ENCODE measurements at places on chromosomes 4 and X.

DNA sequence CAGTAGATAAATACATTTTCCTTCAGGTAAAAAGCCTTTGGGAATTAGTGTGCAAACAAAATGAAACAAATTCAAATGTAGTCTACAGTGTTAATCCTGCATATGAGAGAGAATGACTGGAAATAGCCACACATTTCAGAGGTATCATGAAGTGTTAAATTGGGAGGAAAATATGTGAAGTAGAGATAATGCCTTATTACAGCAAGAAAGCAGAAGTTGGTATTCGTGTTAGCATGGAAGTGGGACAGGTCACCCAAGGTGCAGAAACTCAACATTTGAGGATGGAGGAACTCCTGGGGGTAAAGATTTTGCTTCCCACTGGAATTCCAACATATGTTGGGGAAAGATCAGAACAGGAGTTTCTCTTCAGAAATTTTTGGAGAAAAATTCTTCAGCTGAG lies 51.3 kb downstream of the EMCN start:
- DNase-seq = no peak

DNA sequence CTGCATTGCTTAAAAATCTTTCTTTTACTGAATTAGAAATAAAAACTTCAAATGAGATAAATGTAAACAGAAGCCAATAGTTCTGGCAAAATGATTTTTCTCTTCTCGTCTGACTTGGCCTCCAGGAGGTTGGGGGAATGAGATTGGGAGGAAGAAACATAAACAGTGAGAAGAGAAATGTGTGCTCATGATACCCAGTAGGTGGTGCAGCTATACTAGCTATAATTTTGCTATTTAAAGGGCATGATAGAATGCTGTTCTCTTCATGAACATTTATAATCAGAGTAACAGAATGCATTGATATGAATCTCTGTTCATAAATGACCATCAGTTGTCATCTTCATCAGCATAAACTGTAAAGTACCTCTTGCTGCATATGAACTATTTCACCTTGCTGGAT lies 85.5 kb downstream of the TACR3 start:
- DNase-seq = no peak

- DNase-seq = no peak
These were observed 13.5 kb upstream of the PRPS2 start for GRCh38 chrX:12777670-12778069.

DNA sequence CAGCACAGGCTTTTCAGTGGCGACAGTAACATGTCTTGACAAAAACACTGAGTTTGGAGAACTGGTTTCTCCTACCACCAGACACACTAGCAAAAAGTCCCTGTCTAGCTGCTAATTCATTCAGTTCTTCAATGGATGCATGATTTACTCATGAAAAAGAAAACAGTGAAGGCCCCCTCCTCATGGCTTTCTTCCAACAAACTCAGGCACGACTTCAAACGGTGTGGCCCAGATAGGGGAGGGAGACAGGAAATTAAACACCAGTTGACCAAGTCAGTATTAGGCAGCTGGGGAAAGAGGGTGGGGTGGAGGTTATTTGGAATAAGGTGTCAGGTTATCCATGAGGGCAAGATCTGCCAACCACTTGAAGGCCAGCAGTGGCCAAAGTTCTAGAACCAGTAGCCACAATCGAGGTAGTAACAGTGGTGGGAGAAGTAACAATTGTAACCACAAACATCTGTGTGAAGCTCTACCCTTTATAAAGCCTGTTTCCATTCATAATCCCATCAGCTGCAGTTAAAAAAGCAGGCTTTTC lies 60.2 kb downstream of the SEPSECS start:
- no peak for DNase-seq

- DNase-seq = no peak
These were observed 69.8 kb upstream of the LONRF3 start for GRCh38 chrX:118904664-118905063.

- no peak for DNase-seq
These were observed 4.5 kb downstream of the DTHD1 start for GRCh38 chr4:36285784-36286480.

- DNase-seq = no peak
These were observed 1.3 kb upstream of the NYX start for GRCh38 chrX:41445781-41446358.

DNA sequence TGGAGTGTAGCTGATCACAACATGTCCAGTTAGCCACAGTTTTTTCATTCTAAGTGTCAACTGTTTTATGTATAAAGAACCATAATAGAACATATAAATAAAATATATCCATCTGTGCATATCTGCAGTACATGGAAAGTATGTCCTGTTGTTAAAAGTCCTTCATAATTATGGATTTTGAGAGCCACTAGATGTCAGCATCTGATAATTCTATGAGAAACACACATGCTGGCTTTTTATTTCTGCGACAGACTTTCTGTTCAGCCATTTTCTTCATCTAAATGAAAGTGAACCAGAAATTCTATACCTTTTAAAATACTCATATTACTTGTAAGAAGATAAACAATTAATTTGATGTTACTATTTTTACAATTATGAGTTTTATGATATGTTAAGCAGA lies 251.5 kb downstream of the GPM6A start:
- no peak for DNase-seq

DNA sequence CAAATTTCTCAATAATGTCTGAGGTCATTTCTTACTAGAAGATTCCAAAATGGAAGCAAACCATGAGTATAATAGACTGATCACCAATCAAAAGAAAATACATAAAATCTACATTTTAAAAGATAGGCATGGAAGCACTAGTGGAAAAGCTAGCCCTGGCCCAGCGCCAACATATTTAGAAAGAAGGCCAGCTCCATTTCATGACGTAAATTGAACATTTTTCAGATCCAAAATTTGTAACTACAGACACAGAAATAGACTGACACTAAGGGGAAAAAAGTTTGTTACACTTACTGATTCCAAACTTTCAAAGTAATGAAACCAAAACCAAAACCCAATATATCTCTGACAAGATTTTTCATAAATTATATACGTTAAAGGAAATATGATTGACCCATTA lies 117.7 kb downstream of the ADAMTS3 start:
- DNase-seq = no peak

DNA sequence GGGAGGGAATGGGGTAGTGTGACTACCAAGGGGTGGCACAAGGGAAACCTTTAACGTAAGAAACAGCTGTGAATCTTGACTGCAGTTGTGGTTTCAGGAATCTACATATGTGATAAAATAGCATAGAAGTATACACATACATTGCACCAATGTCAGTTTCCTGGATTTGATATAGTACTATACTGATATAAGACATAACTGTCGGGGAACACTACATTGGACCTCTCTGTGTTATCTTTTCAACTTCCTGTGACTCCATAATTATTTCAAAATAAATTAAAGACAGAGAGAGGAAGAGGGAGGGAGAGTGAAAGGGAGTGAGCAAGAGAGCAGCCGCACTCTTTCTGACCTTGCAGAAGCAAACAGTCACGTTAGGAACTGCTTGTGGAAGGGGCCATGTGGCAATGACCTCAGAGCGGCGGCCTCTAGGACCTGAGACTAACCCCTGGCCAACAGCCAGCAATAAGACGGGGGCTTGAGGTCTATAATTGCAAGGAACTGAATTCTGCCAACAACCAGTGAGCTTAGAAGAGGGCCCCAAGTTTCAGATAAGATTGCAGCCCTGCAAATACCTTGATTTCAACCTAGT lies 47.4 kb downstream of the NALF2 start:
- no peak for DNase-seq

DNA sequence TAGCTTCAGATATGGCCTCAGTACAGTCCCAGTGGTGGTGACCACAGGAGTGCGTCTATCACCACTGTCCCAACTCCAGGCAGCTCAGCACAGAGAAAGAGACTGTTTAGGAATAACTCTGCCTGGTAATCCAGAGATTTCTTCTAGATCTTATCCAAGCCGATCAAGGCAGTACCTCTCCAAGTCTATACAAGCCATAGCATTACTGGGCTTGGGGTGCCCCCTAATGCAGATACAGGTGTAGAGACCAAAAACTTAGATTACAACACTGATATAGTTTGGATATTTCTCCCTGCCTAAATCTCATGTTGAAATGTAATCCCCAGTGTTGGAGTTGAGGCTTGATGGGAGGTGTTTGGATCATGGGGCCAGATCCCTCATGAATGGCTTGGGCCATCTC lies 100.9 kb downstream of the PTCHD1 start:
- no peak for DNase-seq

DNA sequence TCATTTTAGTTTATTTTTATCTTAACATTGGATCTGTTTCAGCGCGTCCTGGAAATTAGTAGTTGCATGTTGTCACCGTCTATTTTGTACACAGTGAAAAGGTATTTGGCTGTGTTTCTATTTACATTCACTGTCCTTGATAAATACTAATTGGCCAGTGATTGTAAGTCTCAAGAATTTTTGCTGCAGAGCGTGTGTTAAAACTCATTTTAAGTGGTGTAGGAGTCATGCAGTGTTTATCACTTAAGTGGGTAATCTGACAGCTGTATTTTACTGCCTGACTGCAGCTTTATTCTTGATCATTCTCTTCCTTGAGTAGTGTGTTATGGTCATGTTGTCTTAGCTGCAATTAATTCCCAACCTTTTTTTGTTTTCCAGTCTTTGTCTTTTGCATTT lies 9.8 kb downstream of the GUCY1A1 start:
- no peak for DNase-seq

DNA sequence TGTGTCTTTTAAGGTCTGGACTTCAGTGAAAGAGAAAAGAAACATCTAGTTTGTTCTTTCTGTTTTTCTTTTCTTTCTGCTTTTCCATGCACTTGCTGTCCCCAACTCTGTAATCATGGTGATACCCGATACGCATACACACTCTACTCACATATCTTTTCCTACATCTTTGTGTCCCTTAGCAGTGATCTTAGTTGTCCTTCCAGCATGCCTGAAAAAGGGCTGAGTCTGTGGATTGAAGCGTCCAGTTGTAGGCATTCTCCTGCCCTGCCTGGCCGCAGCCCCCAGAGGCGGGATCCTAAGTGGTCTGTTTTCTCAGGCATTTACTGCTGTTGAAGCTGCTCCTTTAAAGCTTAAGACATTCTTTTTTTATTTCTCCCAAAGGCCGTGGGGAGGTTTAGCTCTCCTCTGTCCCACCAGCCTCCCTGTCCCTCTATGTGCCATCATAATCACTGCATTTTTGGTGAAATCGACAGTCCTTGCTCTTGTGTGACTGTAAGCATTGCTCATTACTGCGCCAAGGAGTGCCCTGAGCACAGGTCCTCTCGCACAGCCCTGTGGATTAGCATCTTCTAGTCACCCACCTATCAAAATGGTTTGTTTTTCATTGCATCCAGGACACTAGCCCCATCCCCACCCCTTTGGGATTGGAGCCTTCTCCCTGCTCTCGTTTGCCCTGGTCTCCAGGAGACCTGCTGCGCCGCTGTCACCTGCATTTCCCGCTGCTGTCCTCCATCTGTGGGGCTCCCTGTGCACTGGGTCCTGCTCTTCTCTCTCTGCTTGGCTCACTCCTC lies 4.4 kb downstream of the RGS12 start:
- no peak for DNase-seq

DNA sequence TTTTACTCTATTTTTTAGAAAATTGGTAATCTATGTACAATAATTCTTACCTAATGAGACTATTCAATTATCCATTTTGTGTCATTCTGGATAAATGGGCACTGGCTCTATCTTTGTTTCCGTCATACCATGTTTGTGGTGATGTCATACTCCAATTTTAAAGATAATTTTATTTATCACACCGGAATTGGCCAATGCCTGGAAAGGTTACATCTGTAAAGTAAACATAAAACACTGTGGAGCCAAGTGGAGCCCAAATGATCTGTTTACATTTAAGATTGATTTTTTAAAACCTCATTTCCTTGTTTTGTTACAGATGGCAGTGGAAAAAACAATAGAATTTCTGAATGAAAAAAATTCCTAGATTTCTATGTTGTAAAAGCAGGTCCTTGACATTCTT lies 120.2 kb upstream of the GPRIN3 start:
- no peak for DNase-seq

DNA sequence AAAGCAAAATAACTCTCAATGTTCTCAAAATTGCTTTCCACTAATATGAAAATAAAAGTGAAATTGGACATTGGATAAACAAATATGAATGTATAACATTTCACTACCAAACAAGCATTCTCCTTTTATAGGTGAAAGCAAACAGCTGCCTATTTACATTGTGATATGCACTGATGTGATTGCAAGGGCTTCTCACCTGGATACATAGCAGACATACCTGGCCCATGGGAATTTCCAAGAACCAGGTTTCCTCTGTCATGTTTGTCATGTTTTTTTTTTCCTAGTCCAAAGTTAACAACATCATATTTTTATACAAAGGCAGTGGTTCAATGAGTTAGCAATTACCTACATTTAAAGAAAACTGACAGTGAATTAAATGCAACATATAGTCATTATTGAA lies 228.5 kb downstream of the ANKRD50 start:
- DNase-seq = no peak

- peak; percentile 37 for DNase-seq
These were observed 10.9 kb downstream of the GPAT3 start for GRCh38 chr4:83546786-83547185.

- DNase-seq = no peak
These were observed 694.5 kb upstream of the SLIT2 start for GRCh38 chr4:19557161-19557560.

GRCh38 chr4:48470570-48470969 lies 12.6 kb upstream of the SLC10A4 start:
- DNase-seq = no peak

DNA sequence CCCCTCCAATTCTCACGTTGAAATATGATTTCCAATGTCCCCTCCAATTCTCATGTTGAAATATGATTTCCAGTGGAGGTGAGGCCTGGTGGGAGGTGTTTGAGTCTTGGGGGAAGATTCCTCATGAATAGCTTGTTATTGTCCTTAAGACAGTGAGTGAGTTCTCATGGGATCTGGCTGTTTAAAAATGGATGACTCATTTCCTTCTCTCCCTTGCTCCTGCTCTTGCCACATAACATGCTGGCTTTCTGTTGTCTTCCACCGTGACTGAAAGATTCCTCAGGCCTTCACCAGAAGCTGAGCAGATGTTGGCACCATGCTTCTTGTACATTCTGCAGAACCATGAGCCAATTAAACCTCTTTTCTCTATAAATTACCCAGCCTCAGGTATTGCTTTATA lies 346.8 kb upstream of the TECRL start:
- no peak for DNase-seq

- peak; percentile 68 for DNase-seq
These were observed 193.2 kb downstream of the RAPGEF2 start for GRCh38 chr4:159296061-159296460.

GRCh38 chr4:163473576-163473975 lies at the start of gene TKTL2:
TSS of gene TKTL2 (minus strand) at chr4:163473754. CDS start at chr4:163473734, 20 bp downstream.
- no peak for DNase-seq

GRCh38 chr4:52172166-52172565 lies 121.1 kb downstream of the SPATA18 start:
- DNase-seq = no peak

DNA sequence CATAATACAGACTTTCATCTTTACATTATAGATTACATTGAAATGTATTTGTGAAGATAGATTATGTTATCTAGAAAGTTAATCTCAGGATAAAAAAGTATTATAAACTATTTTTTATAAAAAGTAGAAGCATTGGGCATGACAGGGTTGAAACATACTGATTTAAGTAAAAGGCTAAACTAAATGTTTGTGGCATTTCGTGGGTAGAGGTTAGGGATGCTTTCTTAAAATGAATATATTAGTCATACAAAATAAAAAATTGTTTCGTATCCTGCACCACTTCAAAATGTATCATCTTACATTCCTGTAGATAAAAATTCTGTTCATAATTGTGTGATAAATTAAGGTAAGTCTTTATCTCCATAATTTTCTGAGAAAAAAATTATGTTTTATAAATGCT lies 603.6 kb downstream of the SPRY1 start:
- DNase-seq = no peak
